Activated B cell treated with CpG ODN at 0.5 μM for 24 hours (primary cell): ENCODE measurements at places on chromosomes 16 and 17. TPM values are rescaled to one million over a fixed set of nuclear protein-coding genes. Genes with fewer than 3 reads are reported as not detected.

SPEM1 gene
- not detected in 2 replicates for total RNA-seq

HASPIN gene
- total RNA-seq: 6.4 and 6.7 TPM in 2 replicates

CCL18 gene
- not detected in 2 replicates for total RNA-seq

ACSM5 gene
- total RNA-seq: not detected in 2 replicates

DNA sequence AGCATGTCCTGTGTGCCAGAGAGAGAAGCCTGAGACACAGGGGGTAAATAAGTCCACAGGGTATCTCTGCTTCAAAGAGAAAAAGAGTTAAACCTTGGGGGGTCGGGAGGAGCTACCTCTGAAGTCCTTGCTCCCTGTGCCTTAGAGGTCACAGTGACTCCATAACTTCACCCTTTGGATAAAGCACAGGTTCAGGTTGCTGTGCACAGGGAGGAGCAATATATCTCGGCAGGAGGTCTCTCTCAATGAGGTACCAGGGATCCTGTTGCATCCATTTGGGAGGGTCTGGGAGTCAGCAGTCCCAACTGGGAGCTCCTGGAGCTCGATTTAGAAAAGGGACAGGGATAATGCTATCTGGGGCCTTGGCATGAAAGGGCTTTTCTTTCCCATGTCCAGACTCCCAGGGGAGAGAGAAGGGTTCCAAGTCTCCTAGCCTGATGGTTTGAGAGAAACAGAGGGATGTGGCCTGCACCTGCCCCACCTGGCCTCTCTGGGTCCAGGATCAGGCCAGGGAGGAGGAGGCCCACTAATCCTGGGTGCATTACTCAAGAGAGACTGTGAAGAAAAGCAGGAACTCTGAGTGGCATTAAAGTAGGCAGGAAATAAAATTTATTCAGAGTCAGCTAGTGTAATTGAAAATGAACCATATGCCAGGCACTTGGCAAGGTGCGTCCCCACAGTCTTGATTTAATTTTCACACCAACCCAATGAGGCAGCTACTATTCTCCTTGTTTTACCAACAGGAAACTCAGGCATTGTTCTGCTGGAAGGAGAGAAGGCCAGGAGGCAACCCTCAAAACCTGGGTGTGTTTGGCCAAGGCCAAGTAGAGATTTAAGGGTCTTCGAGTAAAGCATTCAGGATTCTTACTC lies 40.7 kb downstream of the CUEDC1 start:
- H3K4me1 ChIP-seq: no peaks in the 10 kb centered on the region
- no peaks in the 10 kb centered on the region for H3K36me3 ChIP-seq
- no peak for DNase-seq
- no peak overlapping the region for H3K4me3 ChIP-seq

DNA sequence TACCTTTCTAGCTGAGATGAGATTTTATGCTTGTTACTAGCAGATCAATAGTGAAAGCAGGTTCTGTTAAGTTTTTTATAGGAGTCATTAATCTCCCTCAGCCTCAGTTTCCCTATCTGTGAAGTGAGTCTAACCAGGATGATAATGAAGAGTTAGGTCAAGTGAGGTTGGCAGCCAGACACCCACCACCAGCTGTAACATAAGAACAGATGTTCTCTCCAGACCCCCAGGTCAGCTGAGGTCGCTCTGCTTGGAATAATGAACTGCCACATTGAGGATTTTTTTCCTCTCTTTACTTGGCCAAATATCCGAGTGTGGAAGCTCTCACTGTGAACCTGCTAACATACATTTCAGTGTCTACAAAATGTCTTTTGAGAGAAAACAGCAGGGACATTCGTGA lies 389.6 kb downstream of the WWOX start:
- H3K27ac ChIP-seq: no peak overlapping the region
- no peak overlapping the region for H3K4me3 ChIP-seq
- no peak for DNase-seq
- H3K4me1 ChIP-seq: no peaks in the 10 kb centered on the region

GRCh38 chr16:70706948-70707465 lies 21.2 kb upstream of the MTSS2 start:
- DNase-seq: no peak
- no peak overlapping the region for H3K27ac ChIP-seq
- H3K4me3 ChIP-seq: no peak overlapping the region
- peaks cover 25% of the 10 kb centered on the region for H3K36me3 ChIP-seq
- no peaks in the 10 kb centered on the region for H3K4me1 ChIP-seq
- no peaks in the 10 kb centered on the region for H3K27me3 ChIP-seq

- no peaks in the 10 kb centered on the region for H3K36me3 ChIP-seq
- DNase-seq: no peak
- H3K4me3 ChIP-seq: no peak overlapping the region
- no peak overlapping the region for H3K27ac ChIP-seq
- H3K27me3 ChIP-seq: no peaks in the 10 kb centered on the region
Observed at GRCh38 chr16:2484898-2485508, 10.1 kb downstream of the TBC1D24 start.

DNA sequence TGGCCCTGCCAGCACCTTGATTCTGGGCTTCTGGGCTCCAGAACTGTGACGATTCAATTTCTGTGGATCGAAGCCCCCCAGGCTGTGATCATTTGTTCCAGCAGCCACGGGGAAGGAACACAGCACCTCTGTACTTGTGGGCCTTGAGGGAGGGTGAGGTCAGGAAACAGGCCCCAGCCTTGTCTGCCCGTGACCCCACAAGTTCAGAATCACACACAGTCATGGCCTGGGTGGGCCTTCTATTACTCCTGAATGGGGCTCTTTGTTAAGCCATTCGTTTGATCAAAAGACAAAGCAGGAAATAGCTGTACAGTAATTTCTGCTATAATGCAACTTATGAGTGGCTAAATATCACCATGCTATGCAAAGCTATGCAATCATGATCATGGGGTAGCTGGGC lies 10.1 kb downstream of the ST6GALNAC2 start:
- H3K27me3 ChIP-seq: no peaks in the 10 kb centered on the region
- DNase-seq: no peak
- peaks cover 4% of the 10 kb centered on the region for H3K4me1 ChIP-seq
- H3K4me3 ChIP-seq: no peak overlapping the region
- H3K36me3 ChIP-seq: no peaks in the 10 kb centered on the region
- no peak overlapping the region for H3K27ac ChIP-seq

- H3K36me3 ChIP-seq: peaks cover 3% of the 10 kb centered on the region
- peak overlapping the region; percentile 91 for H3K27ac ChIP-seq
- no peaks in the 10 kb centered on the region for H3K27me3 ChIP-seq
- no peak for DNase-seq
Observed at GRCh38 chr17:60090417-60090816, 11.7 kb upstream of the HEATR6 start.

- no peak overlapping the region for H3K4me3 ChIP-seq
- H3K27ac ChIP-seq: no peak overlapping the region
- H3K27me3 ChIP-seq: peaks cover 20% of the 10 kb centered on the region
- no peak for DNase-seq
Observed at GRCh38 chr16:9231039-9231438, 139.6 kb downstream of the HAPSTR1 start.

DNA sequence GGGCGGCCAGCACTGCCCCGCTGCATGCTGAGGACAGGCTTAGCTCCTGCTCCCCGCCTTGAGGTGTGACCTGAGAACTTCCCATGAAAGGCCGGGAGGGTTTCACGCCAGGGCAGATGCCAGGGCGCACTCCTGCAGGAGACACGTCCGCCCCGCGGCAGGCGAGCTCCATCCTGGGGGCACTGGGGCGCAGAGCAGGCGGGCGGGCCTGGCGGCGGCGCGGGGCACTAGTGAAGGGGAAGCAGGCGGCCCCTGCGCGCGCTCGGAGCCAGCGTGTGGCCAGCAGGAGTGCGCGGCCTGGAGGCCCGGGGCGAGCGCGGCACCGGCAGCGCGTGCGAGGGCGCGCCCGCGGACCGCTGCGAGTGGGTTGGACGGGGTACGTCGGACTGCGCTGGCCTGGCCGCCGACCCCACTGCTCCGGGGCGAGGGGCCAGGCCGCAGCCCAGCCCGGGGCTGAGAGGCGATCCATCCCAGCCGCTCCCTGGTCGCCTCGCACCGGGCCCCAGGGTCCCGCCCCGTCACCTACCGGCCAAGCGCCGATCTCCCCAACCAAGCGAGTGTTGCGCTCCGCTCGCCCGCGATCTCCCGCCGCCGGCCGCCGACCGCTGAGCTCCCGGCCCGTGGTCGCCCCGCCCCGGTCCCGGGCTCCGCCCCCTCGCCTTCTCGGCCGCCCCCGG lies at the start of gene MAP3K14:
TSS of gene MAP3K14 (minus strand) at position 587 of the 677 bp plus-strand sequence. CDS start 26,275 bp downstream, outside the sequence.
- peak; percentile 72 for DNase-seq
- no peaks in the 10 kb centered on the region for H3K27me3 ChIP-seq
- peaks cover 28% of the 10 kb centered on the region for H3K36me3 ChIP-seq
- peak within 1 kb of the TSS; percentile 94 for H3K4me3 ChIP-seq
- peak within 1 kb of the TSS; percentile 99 for H3K27ac ChIP-seq
- H3K4me1 ChIP-seq: peaks cover 57% of the 10 kb centered on the region

DNA sequence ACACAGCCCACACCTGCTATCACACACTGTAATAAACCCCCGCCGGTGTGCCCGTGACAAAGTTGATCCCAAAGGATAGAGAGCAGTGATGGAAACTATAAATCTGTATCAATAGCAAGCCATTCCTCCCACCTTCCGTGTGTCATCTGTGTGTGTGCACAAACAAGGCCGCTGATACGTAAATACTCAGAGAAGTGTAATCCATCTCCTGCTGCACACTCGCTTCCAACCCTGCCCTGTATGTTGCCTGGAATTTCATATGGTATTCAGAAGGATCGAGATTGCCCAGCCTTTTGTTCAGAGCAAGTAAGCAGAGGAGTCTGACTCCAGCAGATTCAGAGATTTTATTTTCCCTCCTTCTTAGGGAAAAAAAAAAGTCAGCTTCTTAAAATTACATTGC lies 581.1 kb upstream of the ZFHX3 start:
- H3K4me3 ChIP-seq: no peak overlapping the region
- H3K4me1 ChIP-seq: no peaks in the 10 kb centered on the region
- H3K27me3 ChIP-seq: no peaks in the 10 kb centered on the region
- no peak for DNase-seq
- H3K36me3 ChIP-seq: no peaks in the 10 kb centered on the region

- no peak for DNase-seq
- no peak overlapping the region for H3K4me3 ChIP-seq
- H3K4me1 ChIP-seq: peaks cover 8% of the 10 kb centered on the region
Observed at GRCh38 chr16:454397-454940, 29.0 kb downstream of the RAB11FIP3 start.

DNA sequence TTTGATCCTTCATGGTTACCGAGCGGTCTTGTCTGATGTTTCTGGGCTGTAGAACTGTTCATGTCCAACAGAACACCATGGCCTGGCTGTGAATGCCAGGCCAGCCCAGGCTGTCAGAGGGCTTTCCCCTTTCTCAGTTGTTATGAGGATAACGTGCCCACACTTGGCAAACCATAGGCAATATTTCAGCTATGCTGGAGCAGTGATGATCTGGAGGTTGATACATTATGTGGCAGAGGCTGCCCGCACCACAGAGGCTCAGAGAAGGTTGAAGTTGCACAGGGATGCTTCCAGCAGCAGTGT lies 92.9 kb downstream of the C16orf78 start:
- peaks cover 33% of the 10 kb centered on the region for H3K4me1 ChIP-seq
- no peaks in the 10 kb centered on the region for H3K36me3 ChIP-seq
- no peak for DNase-seq
- H3K4me3 ChIP-seq: no peak overlapping the region
- H3K27me3 ChIP-seq: peaks cover 4% of the 10 kb centered on the region
- H3K27ac ChIP-seq: no peak overlapping the region

DNA sequence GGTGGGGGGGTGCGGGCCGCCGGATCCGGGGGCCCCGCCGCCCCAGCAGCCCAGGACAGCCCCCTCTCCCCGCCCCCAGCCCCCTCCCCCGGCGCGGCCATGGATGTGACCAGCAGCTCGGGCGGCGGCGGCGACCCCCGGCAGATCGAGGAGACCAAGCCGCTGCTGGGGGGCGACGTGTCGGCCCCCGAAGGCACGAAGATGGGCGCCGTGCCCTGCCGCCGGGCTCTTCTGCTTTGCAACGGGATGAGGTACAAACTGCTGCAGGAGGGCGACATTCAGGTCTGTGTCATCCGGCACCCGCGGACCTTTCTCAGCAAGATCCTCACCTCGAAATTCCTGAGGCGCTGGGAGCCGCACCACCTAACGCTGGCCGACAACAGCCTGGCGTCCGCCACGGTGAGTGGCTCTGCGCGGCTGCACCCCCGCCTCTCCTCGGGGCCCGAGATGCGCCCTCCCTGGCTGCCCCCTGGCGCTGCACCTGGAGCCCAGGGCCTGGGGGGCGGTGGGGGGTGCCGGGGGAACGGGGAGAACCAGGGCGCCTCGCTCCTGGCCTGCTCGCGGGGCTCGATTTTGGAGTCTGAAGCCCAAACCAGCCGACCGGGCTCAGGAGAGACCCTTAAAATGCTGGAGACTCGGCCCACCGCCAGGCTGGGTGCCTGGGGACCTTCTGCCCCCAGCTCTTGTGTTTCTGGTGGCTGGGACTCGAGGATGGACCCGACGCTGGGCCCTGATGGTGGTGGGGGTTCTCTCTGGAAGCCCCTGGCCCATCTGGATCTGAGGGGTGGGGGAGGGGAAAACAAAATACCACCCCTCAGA lies 744 bp downstream of the CMIP start:
- H3K4me1 ChIP-seq: peaks cover 51% of the 10 kb centered on the region
- no peaks in the 10 kb centered on the region for H3K27me3 ChIP-seq
- peak; percentile 50 for DNase-seq
- peak overlapping the region; percentile 75 for H3K27ac ChIP-seq

DNA sequence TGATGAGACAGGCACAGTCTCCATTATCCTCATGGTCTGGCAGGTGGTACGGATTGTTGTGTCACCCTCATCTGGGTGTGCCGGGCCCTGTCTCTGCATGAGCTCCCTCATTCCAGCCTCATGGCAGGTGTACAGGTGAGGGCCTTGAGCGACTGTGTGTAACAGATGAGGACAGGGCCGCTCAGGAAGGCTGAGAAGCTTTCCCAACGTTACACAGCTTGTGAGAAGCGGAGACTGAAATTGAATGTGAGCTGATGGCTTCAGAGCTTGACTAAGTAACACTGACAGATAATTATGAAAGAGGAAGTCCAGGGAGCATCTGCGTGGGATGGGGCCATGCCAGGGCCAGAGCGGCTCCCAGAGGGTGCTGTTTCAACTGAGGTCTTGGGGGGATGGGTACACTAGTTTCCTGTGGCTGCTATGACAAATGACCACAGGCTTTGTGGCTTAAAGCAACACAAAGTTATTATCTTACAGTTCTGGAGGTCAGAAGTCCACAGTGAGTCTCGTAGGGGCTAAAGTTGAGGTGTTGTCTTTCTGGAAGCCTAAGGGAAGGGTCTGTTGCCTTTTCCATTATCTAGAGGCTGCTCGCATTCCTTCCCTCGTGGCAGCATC lies 36.7 kb downstream of the CMIP start:
- DNase-seq: peak; percentile 58
- peak overlapping the region; percentile 79 for H3K4me3 ChIP-seq
- peak overlapping the region; percentile 93 for H3K27ac ChIP-seq
- peaks cover 16% of the 10 kb centered on the region for H3K36me3 ChIP-seq
- H3K4me1 ChIP-seq: peaks cover 90% of the 10 kb centered on the region

GRCh38 chr17:63918305-63918704 lies 334 bp downstream of the GH1 start:
- peaks cover 87% of the 10 kb centered on the region for H3K4me1 ChIP-seq
- no peaks in the 10 kb centered on the region for H3K36me3 ChIP-seq
- H3K27me3 ChIP-seq: no peaks in the 10 kb centered on the region
- no peak for DNase-seq
- H3K27ac ChIP-seq: no peak overlapping the region

- no peak overlapping the region for H3K27ac ChIP-seq
- H3K36me3 ChIP-seq: no peaks in the 10 kb centered on the region
- no peak for DNase-seq
- no peaks in the 10 kb centered on the region for H3K27me3 ChIP-seq
Observed at GRCh38 chr17:71615820-71616219, 505.0 kb upstream of the SOX9 start.
